ENCODE measurements at places on chromosomes 1 and 21.
A peak's percentile ranks its signal among the peaks of the same experiment; 100 is the strongest.

DNA sequence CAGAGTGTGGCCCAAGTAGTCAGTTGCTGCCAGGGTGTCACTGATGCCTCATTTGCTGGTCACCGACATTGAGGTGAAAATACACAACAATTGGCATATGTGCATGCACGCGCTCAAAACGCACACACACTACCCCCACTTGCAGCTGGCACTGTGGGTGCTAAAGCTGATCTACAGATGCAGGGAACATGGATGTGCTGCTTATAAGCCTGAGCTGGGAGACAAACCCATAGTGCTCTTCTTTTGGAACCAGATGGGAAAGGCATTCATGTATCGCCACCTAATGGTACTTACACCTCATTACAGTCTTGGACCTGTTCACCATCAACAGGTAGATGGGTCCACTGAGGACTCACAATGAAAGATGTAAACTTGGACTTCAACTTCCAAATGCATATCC lies 70.3 kb upstream of the CAMK1G start:
- no peak for DNase-seq

GRCh38 chr1:160750608-160751007 lies 11.6 kb downstream of the SLAMF7 start:
- DNase-seq: no peak

DNA sequence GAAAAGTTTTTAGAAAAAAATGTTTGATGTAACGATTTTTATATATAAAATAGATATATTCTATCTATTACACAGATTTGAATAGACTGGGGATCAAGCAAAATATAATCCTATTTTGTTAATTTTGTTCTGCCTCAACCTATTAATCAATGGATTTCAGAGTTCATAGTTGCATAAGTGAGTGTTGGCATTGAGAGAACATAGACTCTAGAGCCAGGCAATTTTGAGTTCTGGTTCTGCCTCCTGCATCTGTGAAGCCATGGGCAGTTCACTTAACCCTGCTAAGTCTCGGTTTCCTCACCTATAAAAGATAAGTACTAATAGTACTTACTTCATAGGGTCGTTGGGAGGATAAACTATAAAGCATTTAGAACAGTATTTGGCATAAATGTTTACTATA lies 13.6 kb upstream of the PKN2 start:
- no peak for DNase-seq

DNA sequence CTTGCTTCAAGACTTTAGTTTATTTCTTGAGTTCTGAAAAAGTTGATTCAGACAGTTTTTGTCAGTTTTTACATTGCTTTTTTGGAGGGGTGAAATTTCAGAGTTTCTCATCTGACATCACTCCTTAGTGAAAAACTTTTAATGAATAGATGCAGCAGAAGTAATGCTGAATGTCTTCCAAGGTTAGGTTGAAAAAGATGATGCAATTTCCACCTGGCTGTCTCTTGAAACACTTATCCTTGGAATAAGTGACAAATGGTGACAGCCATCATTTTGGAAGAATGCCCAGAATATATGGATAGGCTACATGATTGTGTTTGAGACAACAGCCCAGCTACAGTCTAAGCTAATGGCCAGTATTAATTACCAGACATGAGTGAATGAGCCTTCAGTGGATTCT lies 140.8 kb downstream of the ZNF644 start:
- DNase-seq: no peak

GRCh38 chr21:43916691-43917514 lies 51.9 kb downstream of the AGPAT3 start:
- peak; percentile 24 for DNase-seq

GRCh38 chr21:41745026-41745820 lies 21.6 kb downstream of the RIPK4 start:
- no peak for DNase-seq

DNA sequence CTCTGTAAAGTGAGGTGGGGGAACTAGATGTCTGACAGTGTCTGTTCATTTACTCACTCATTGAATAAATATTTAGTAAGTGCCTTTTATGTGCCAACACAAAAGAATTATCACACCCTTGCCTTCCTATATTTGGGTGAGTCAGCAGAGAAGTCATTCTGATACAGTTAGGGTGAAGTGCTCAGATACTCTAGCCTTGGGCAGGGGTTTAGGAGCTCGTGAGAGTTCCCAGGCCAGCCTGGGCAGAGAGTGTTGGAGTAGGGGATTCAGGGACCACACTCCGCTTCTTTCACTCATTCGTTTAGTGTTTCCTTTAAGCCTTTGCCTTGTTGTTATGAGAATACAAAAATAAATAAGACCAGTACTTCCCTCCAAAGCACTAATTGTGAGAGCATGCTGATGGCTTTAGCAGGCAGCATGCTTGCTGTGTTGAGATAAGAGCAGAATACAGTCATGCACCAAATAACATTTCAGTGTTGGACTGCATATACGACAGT lies 83.9 kb downstream of the DYRK1A start:
- no peak for DNase-seq

- no peak for DNase-seq
Observed at GRCh38 chr1:107009281-107009680, 47.2 kb upstream of the PRMT6 start.

DNA sequence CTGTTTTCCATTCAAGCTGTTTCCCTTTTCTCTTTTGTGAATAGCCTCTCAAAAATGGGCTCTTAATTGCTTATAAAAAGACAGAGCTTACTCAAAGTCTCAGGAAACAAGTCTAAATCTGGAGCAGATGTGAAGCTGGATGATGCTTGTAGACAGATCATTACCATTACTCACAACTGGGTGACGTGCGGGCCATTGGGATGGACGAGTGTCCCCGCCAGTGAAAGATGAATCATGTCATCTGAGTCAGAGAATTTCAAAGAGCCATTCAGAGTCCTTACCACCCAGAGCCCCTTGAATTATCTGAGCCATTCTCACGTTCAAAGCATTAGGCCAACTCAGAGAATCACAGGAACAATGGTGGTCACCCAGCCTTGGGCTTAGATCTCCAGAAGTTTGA lies 134.6 kb downstream of the HUNK start:
- DNase-seq: no peak

GRCh38 chr1:70044832-70045231 lies 160.5 kb downstream of the LRRC40 start:
- no peak for DNase-seq

DNA sequence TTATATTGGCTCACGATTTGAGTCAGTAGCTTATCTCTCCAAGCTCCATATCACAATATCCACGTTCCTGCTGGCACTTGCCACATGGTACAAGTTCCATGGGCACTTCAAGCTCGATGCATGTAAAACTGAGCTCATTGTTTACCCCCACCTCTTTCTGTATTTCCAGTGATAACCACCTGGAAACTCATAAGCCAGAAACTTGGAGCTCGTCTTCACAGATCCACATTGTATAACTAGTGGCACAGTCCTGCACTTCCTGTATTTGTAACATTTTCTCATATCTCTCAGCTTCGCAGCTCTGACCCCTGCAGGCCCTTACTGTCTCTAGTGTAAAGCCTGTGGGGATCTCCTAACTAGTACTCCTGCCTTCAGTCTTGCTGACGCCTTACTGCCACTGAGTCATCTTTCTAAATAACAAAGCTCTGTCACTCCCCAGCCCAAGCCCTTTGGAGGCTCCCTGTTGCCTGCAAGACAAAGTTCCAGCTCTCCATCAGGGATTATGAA lies 6.5 kb upstream of the C2CD4D start:
- no peak for DNase-seq

DNA sequence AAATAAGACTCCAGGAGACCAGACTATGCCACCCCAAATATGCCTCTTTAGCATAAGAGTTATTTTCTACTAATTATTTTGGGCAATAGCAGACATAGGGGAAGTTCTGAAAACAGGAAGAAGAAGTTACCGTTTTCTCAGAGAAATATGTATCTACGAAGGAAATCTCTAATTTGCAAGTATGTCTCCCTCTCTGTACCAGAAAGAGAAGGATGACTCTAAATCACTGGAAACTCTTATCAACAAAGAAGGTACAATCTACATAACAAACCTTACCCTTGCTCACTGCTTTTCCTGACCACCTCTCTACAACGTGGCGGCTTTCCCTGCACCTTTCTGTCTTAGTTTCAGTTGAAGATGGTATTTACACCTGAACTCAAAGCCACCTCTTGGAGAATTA lies 49.0 kb downstream of the OMA1 start:
- DNase-seq: no peak

DNA sequence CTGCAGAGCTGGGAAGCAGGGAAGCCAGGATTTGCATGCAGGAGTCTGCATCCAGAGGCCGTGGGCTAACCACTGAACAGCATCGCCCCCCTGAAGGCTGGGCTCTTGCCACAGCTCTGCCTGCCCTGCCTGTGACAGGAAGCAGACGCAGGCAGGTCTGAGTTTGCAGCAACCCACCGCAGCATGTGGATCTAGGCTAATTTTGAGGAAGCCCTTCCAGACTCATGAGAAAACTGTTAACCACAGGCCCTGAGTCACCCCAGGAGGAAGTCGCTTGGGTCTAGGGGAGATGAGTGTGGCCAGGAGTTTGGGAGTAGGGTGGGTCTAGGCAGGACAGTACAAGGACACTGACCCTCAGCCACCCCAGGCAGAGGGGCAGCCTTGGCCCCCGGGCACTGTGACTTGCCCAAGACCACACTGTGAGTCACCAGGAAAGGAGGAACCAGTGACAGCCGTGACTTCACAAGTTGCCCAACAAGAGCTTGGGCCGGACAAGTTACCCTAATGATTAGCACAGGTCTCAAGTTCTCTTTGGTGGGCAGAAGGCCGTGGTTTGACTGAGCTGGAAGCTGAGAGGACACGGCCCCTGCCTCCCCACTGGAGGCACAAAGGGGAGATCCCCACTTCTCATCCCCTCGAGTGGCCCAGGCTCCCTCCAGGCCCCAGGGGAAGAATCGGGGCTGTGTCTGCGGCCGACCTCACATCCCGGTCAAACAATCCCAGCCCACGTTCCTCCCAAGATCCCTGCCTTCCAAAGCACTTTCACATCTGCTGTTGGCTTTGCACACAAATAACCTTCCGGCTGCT lies 826 bp downstream of the LAPTM5 start:
- DNase-seq: no peak

- DNase-seq: no peak
Observed at GRCh38 chr1:39080269-39080826, 54.2 kb downstream of the NDUFS5 start.

DNA sequence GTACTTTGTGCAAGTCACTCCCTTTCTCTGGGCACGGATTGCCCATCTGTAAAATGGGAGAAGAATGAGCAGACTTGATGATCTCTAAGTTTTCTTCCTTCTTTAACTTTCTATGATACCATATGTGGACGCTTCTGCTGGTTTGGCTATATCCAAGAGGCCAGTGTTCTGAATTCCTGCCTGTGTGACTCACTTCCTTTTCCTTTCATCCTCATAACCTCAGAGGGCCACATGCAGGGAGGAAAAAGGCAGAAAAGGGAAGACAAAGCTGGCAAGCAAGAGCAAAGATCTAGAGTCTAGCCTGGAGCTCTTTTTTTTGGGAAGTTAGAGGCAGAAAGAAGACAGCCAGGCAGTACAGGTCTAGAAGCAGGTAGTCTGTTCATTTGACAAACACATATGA lies 151.2 kb downstream of the OMA1 start:
- DNase-seq: no peak

DNA sequence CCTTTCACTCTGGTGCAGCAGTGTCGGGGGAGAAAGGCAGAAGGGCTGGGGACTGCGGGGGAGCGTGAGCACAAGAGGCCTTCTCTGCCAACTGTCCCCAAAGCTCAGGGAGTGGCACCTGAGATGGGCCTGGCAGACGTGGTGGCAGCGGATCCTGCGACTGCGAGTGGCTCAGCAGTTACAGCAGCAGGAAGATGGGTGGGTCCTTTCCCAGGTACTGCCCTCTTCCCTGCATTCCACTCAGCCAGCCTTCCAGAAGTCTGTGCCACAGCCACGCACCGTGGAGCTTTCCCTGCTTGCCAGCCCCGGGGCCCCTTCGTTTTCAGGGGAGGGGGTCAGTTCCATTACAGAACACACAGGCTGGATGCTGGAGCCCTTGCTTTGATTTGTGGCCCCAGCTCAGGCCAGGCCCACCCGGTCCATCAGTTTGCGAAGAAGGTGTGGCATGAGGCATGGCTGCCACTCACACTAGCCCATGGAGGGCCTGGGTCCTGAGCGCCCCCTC lies 17.2 kb downstream of the MTHFR start:
- DNase-seq: no peak

DNA sequence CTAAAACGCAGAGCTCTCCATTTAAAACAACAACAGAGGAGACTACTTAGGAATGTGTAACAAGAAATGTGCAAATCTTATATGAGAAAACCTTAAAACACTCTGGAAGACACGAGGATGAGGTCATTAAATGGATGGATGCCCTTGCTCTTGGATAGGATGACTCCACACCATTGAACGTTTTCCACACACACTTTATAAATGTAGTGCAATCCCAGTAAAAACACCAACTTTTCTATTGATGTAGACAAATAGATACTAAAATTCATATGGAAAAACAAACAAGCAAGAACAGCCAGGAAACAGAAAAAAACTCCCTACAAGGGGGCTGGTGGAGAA lies 18.4 kb upstream of the COL6A1 start:
- no peak for DNase-seq

DNA sequence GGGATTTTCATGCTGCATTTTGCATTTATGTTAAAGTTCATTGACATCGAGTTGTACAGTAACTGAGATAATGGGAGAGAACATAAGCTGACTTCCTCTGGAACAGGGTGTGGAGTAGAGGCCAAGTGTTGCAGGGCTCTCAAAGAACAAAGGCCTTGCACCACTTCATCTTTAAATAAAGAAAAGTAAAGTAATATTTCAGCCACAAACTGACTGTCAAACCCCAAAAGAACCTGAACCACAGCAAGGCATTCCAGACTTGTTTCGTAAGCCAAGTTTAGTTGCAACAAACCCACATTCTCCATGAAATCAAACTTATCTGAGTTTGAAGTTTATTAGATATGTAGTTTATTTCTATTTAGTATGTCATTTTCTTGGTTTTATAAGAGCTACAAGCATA lies 19.1 kb upstream of the HMGCS2 start:
- no peak for DNase-seq

DNA sequence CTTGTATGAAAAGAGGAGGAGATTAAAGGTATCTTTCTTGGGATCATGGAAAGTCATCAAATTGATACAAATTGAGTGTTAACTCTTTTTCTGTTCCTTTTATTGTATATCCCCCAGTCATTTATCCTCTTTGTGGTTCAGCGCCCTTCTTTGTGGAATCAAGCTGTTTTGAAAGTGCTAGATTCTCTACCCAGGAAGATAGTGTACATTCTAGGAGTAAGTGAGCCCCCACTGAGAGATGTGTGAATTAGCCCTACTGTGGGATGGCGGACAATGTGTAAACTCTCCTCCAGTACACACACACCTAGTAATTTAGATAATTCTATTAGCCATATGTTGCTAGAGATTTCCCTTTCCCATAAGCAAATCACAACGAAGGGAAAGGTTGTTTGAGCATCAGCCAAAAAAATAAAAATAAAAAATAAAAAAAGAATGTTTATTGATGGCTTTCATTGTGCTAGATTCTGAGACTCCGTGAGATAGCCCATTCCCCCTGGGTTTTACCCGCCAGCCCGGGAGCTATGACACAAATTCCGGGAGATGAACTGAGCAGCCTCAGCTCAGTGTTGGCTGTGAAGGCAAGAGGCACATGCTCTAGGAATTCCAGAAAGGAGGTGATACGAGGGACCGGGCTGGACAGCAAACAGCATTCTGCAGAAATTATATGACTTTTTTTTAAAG lies 378.4 kb upstream of the RUNX1 start:
- no peak for DNase-seq
